Erythroblast (primary cell): ENCODE measurements at places on chromosomes 7 and 10.

DNA sequence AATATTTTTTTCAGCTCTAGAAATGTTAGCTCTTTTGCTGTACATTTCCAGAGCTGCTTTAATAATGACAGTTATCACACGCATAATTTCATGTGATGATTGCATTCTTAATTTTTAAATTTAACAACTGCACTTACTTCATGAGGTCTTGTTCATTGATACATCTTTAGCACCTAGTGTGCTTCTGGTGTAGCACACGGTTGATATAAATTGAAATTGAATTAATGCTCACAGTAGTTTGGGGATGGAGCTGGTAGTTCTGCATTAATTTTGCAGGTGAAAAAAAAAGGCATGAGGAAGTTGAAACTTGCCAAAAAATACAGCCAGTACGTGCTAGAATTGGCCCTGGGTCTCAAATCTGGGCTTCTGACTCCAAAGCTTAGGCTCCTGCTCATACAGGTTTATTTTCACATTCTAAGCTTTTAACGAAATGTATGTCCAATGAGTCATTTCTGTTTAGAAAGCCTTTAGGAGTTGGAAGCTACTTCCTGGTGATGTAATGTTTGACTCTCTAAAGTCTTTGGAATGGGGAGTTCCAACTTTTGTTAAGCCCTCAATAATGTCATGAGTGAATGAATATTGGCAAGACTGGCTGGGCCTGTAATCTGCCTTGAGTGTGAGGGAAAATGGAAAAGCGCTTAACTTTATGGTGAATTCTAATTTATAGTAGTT is 62.5 kb downstream of the DAGLB start:
- no peak for DNase-seq

DNA sequence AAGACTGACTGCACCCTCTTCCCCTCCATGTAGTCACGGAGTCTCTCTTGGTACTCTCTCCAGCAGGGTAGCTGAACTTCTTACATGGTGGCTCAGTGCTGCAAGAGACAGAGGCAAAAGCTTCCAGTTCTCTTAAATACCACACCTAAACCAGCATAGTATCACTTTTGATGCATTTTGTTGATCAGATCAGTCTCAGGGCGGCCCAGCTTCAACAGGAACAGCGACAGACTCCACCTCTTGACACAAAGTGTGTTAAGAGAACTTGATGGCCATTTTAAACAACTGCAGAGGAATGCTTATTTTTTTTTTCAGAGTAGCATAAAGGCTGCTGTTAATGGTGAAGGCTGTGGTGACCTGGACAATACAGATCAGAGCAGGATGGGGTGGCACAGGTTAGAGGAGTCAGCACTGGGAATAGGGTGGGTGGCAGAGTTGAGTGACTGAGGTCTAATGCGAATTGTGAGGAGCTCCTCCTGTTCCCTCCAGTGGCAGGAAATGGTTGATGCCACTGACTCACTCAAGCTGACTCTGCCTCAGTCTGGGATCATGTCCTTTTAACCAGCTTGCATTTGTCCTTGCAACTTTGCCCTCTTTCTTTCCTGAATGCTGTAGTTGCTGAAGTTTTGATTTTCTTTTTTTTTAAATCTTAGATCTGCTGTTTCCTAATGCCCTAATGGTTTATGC is 17.3 kb downstream of the MGAM start:
- no peak for DNase-seq

- DNase-seq, result no peak
These were observed 191.3 kb downstream of the CUX1 start for GRCh38 chr7:102008535-102009262.

- no peak for DNase-seq
These were observed 16.3 kb downstream of the TPK1 start for GRCh38 chr7:144819566-144819965.

GRCh38 chr7:158053183-158053915 is 534.3 kb downstream of the PTPRN2 start:
- no peak for DNase-seq

GRCh38 chr10:21289961-21290360 is 235.5 kb downstream of the SKIDA1 start:
- no peak for DNase-seq
